MCF 10A (cell line): ENCODE measurements at places on chromosomes 3 and 15. TPM values are rescaled to one million over a fixed set of nuclear protein-coding genes. Genes with fewer than 3 reads are reported as not detected.
A peak's percentile ranks its signal among the peaks of the same experiment; 100 is the strongest.

GRCh38 chr3:73188707-73189106 is 127.2 kb downstream of the EBLN2 start:
- no peak for DNase-seq

- DNase-seq: no peak
Observed at GRCh38 chr3:64355401-64355807, 130.1 kb upstream of the PRICKLE2 start.

The CCR2 gene
- not detected in 2 replicates for total RNA-seq

GRCh38 chr3:187243933-187244524 is 46.7 kb downstream of the RTP1 start:
- DNase-seq: no peak

The FEZF2 gene
- total RNA-seq: not detected in 2 replicates

The ABCF3 gene
- 62.7 and 73.9 TPM in 2 replicates for total RNA-seq

The ANKUB1 gene
- not detected in 2 replicates for total RNA-seq

The NFKBIZ gene
- 48.9 and 58.8 TPM in 2 replicates for total RNA-seq

The TM4SF18 gene
- not detected in 2 replicates for total RNA-seq

- no peak for DNase-seq
Observed at GRCh38 chr15:33083232-33084081, 111.1 kb downstream of the FMN1 start.

- no peak for DNase-seq
Observed at GRCh38 chr3:8113626-8114025, 388.0 kb upstream of the LMCD1 start.

- DNase-seq: peak; percentile 20
Observed at GRCh38 chr3:160830796-160831195, 74.8 kb downstream of the PPM1L start.

- DNase-seq: peak; percentile 24
Observed at GRCh38 chr3:182920515-182921084, 59.7 kb downstream of the DCUN1D1 start.

DNA sequence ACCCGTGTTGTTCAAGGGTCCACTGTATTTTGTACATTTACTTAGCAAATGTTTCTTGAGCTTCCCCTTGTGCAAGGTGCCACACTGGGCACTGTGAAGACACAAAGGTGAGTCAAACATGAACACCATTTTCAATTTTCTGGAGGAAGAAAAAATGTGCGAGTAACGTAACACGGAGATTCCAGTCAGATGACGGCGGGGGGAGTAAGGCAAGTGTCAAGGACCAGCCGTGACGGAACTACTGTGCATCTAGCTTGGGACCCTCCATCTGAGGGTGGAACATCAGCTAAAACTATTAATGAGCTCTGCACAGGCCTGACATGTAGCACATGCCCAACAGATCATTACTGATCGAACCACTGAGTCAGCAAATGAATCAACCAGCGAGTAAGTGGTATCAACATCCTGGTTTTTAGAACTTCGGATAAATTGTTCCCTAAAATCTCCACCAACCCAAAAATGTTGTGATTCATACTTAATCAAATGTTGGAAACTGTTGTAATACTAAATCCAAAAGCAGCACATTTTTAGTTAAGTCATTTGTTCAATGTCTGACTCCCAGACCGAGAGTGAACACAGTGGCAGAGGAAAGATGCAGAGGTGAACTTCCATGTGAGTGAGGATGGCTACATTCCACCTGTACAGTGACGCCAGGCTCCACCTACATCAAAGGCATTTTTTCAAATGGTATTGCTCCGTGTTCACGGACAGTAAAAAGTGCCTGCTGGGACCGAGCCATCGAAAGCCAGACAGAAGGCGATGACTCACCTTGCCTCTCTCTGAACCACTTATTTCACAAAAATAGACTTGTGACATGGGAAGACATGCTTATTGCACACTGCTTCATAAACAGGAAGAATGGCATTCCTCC is 172.2 kb downstream of the ATP10A start:
- DNase-seq: no peak

The MYZAP gene
- 0.96 and 1.3 TPM in 2 replicates for total RNA-seq

GRCh38 chr3:154060238-154061000 is 60.8 kb upstream of the ARHGEF26 start:
- no peak for DNase-seq

GRCh38 chr15:99619712-99620111 is 53.9 kb downstream of the MEF2A start:
- peak; percentile 33 for DNase-seq

DNA sequence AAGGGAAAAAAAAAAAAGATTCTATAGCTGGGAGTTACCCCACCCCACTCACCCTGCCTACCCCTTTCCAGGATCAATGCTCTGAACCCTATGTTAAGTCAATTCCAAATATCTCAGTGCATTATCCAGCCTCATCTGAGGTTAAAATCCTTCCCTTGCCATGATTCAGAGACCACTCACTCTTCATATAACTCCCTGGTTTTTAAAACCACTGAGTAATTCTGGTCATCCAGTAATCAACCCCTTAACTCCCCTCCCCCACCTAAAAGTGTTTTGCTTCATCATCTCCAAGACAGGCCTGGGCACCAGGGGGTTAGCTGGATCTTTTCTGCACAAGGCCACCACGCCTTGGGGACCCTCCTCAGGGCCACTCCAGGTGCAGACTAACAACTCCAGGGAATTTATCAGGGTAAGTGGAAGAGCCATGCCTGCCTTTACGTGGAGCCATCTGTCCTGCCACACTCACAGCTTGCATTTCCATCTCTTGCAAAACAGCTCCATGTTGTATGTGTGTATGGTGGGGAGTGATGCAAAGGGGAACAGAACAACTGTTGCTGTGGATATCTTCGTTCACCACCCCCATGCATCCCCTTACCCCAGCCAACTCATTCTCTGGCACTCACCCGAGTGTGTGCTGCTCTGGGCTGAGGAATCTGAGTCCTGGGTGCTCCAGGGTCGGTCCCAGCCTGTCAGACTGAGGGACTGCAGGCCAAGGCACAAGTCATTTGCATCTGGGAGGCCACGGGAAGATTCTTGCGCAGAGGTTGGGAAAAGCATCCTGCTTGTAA is 30.7 kb upstream of the RPS17 start:
- DNase-seq: no peak

- no peak for DNase-seq
Observed at GRCh38 chr3:126130981-126131745, 47.2 kb upstream of the SLC41A3 start.

- DNase-seq: no peak
Observed at GRCh38 chr3:59451800-59452746, 402.2 kb upstream of the CFAP20DC start.

The NRG4 gene
- total RNA-seq: not detected in 2 replicates

The RBPMS2 gene
- 0.16 and 0.17 TPM in 2 replicates for total RNA-seq

DNA sequence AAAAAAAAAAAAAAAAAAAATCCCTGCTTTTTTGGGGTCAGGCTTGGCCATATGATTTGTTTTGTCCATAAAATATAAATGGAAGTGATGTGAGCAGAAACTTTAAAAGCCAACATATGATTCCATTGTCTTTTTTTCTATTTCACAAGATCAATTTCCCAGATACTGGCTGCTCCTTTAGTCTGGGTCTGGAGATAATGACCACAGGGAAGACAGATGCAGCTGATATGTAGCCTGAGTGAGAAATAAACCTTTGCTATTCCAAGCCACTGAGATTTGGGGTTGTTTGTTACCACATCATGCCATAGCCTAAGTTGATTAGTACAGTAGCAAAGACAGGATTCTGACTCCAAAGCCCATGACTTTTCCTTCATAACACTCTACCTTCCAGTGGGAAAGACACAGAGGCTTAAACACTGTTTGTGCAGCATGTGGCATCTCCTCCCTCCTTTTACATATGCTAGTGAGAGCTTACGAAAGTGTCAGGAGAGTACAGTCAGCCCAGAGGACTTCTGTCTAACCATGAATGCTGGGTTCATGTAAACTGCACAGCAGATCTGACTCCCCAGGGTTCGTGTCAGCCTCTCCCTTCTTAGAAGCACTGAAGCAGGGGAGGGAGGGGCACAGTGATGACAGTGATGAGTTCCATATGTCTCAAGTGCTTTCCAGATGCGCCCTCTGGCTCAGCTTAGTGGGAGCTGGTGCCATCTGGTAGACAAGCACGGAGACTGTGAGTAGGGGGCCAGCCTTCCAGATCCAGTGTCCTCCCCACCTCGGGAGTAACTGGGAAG is 36.7 kb upstream of the SLC7A14 start:
- no peak for DNase-seq

DNA sequence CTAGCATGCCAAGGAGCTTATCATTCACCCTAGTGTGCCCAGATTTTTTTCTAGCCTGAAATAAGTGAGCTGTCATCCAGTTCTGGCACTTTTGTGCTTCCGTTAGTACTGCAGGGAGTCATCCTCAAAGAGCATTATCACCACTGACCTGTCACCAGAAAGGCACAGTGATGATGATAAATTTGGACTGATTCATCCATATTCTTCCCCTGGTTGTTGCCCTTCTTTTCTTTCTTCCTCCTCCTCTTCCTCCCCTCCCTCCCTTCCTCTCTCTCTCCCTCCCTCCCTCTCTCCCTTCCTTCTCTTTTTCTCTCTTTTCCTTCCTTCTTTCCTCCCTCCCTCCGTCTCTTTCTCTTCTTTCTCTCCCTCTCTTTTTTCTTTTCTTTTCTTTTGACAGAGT is 21.3 kb downstream of the SLC35G2 start:
- no peak for DNase-seq

The CLDN16 gene
- total RNA-seq: 0.23 TPM in 1 of 2 replicates, not detected in the other

DNA sequence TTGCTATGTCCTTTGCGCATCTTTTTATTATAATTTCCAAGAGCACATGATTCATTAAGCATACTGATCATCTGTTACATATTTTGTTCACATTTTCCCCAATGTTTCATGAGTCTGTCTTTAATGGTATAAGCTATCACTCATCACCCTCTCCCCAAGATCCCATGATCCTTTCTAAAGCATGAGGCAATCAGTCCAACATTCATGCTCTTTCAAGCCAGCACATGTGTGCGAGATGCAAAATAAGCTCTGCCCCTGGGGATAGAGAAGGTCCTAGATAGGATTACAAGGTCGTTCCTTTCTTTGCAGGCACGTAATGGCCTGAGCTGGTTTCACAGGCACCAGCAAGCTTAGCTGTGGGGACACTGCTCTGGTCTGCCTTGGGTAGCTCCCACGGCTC is 32.2 kb upstream of the B3GNT5 start:
- no peak for DNase-seq

The CCRL2 gene
- not detected in 2 replicates for total RNA-seq

The CSTA gene
- 133 and 145 TPM in 2 replicates for total RNA-seq

The PPP4R2 gene
- 86.3 and 105 TPM in 2 replicates for total RNA-seq

DNA sequence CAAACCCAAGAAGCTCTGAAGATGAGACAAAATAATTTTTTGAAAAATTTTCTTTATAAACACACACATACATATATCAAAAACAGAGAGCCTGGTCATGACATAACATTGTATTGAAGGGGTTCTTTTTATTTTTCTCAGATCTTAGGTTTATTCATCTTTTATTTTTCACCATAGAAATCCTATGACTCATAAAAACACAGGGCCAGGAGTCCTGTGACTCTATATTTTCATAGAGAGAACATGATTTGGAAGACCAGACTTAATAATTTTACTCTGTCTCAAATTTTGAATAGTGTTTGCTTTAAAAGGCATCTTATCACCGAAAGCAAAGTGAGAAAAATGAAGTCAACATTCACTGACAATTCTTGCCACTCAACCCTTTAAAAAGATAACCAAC is 57.7 kb downstream of the SUCNR1 start:
- DNase-seq: no peak

The DISP2 gene
- 1.8 and 2.1 TPM in 2 replicates for total RNA-seq

The CCR1 gene
- not detected in 2 replicates for total RNA-seq
